Activated T-cell treated with anti-CD3 and anti-CD28 coated beads, Interleukin-2, amount 50 U/mL, for 72 hours (primary cell): ENCODE measurements at places on chromosomes 6 and 20. TPM values are rescaled to one million over a fixed set of nuclear protein-coding genes. Genes with fewer than 3 reads are reported as not detected.

The SMOC2 gene
- total RNA-seq = not detected

GRCh38 chr20:14576196-14576877 is 238.9 kb upstream of the FLRT3 start:
- no peaks in the 10 kb centered on the region for H3K27me3 ChIP-seq
- no peak overlapping the region for H3K27ac ChIP-seq
- H3K4me1 ChIP-seq = no peaks in the 10 kb centered on the region
- no peak for DNase-seq
- H3K36me3 ChIP-seq = no peaks in the 10 kb centered on the region

The TRIM10 gene
- 0.39 TPM for total RNA-seq

DNA sequence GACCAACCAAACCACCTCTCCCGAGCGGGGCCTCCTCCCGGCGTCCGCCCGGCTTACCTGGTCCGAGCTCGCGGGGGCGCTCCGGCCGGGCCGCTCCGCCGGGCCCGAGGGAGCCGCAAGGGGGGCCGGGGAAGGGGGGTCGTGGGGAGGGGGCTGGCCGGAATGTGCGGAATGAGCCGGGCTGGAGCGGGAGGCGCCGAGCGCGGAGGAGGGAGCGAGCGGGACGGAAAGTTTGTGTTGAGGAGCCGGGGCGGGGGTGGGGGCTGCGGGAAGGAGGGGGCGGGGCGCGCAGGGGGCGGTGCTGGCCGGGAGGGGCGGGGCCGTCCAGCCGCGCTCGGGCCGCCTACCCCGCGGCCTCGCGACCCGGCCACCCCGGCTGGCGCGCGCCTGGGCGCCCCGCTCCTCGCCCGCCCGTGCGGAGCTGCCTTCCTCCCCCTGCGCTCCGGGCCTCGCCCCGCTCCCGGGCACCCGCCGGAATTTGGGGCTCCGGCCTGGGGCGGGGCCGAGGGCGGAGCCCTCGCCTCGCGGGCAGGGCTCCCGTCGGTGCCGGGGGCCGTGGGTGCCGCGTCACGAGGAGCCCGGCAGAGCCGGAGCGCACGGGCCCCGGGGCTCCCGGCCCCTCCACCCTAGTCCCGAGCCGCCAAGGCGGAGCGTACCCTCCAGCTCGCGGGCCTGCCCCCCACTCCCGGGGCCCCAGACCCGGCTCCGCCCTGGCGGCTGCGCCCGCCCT is at the start of gene TEAD3:
Gene TEAD3 (minus strand): TSS at position 239 of the 730 bp plus-strand sequence.
- peak; percentile 62 for DNase-seq
- no peaks in the 10 kb centered on the region for H3K36me3 ChIP-seq
- H3K4me3 ChIP-seq = peak within 1 kb of the TSS; percentile 82
- H3K4me1 ChIP-seq = peaks cover 20% of the 10 kb centered on the region
- peak within 1 kb of the TSS; percentile 40 for H3K27ac ChIP-seq
- H3K27me3 ChIP-seq = peaks cover 10% of the 10 kb centered on the region

The ZKSCAN8 gene
- 32.0 TPM for total RNA-seq

GRCh38 chr6:19705606-19706005 is 131.6 kb upstream of the ID4 start:
- H3K27me3 ChIP-seq = no peaks in the 10 kb centered on the region
- H3K36me3 ChIP-seq = no peaks in the 10 kb centered on the region
- H3K27ac ChIP-seq = no peak overlapping the region
- H3K4me3 ChIP-seq = no peak overlapping the region

DNA sequence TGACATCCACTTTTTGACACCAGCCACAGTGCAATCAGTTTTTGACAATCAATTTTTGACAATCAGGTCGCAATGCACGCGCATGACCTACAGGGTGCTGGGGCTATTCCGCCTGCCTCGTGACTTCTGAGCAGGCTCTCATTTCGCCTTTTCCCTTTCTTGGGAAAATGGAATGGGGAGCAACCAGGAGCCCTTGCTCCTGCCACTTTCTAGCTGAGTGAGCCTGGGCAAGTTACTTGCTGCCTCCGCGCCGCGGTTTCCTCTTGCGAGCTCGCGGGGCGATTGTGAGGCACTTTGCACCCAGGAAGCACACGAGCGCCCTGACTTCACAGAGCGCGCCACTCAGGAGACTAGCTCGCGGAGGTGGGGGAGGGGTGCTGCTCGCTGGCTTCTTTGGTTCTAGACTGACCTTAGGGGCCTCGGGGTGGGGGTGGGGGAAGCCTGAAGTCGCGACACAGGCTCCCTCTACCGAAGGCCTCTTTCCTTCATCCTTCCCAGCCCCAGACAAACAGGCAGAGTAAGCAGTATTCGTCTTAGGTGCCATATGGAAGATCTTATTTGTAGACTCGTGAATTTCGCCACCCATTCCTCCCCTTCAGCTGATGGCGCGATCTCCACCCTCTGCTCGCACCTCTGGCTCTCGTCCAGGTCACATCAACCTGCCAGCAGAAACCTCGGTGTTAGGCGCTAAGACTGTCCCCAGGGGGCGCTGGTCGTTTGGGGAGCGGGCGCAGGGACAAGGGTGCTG is 4.6 kb downstream of the TP53TG5 start:
- H3K27me3 ChIP-seq = no peaks in the 10 kb centered on the region
- H3K27ac ChIP-seq = no peak overlapping the region
- DNase-seq = peak; percentile 95
- peaks cover 36% of the 10 kb centered on the region for H3K4me1 ChIP-seq

The ZNF217 gene
- total RNA-seq = 67.2 TPM

DNA sequence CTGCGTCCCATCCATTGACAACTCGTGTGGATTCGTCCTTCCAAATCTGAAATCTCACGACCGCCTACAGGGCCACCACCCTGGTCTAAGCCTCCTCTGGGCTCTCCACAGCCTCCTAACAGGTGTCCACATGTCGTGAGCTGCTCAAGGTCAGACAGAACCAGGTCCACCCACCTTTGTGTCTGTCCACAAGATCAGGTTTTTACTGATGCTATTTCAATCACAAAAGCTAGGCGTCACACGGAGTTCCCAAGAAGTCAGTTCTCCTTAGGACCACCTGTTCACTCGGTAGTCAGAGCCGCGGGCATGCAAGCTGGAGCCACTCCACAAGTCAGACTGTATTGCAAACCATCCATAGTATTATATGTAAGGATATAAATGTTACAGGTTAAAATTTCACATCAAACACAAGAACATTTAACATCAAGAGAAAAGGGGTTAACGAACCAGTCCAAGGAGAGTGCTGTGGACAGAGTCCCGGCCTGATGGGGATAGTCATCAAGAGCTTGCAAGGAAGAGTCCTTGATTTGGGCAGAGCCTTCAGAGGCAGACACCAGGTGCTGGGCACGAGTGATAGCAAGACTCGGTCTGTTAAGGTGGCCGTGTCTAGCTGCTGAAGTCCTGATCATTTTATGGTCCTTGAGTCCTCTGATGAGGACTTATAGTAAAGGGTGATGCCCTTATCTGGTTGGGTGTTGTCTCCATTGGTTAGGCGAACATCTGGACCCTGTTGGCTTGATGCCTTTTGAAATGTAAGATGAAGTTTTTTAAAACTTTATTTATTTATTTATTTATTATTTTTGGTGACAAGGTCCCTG is 731 bp upstream of the DNPH1 start:
- peaks cover 5% of the 10 kb centered on the region for H3K36me3 ChIP-seq
- peak overlapping the region; percentile 87 for H3K4me3 ChIP-seq
- DNase-seq = no peak
- H3K27me3 ChIP-seq = no peaks in the 10 kb centered on the region
- peak overlapping the region; percentile 25 for H3K27ac ChIP-seq
- peaks cover 40% of the 10 kb centered on the region for H3K4me1 ChIP-seq

- no peak overlapping the region for H3K27ac ChIP-seq
- H3K4me3 ChIP-seq = no peak overlapping the region
- no peaks in the 10 kb centered on the region for H3K4me1 ChIP-seq
Measured at GRCh38 chr6:81158956-81159355, 593.5 kb downstream of the TENT5A start.

DNA sequence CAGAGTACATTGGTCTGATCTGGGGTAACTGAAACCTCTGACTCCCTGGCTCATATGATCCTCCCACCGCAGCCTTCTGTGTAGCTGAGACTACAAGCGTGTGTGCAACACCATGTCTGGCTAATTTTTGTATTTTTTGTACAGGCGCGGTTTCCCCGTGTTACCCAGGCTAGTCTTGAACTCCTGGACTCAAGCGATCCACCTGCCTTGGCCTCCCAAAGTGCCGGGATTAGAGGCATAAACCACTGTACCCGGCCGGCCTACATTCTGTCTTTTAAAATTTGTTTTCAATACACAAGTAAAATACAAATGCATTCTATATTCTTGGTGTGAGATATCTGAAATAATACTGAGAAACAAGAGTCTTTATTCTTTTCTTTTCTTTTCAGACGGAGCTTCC is 1.7 kb upstream of the CBFA2T2 start:
- peaks cover 14% of the 10 kb centered on the region for H3K4me1 ChIP-seq
- no peak overlapping the region for H3K4me3 ChIP-seq
- no peaks in the 10 kb centered on the region for H3K36me3 ChIP-seq
- H3K27me3 ChIP-seq = no peaks in the 10 kb centered on the region

- H3K4me1 ChIP-seq = peaks cover 76% of the 10 kb centered on the region
- H3K4me3 ChIP-seq = no peak overlapping the region
- H3K27me3 ChIP-seq = no peaks in the 10 kb centered on the region
- DNase-seq = no peak
Measured at GRCh38 chr6:4036581-4036980, 42.4 kb downstream of the FAM217A start.

The PNLDC1 gene
- 0.62 TPM for total RNA-seq

GRCh38 chr6:111754423-111754822 is 118.8 kb downstream of the FYN start:
- H3K36me3 ChIP-seq = peaks cover 63% of the 10 kb centered on the region
- peak overlapping the region; percentile 96 for H3K4me3 ChIP-seq
- H3K4me1 ChIP-seq = peaks cover 94% of the 10 kb centered on the region
- H3K27me3 ChIP-seq = no peaks in the 10 kb centered on the region

DNA sequence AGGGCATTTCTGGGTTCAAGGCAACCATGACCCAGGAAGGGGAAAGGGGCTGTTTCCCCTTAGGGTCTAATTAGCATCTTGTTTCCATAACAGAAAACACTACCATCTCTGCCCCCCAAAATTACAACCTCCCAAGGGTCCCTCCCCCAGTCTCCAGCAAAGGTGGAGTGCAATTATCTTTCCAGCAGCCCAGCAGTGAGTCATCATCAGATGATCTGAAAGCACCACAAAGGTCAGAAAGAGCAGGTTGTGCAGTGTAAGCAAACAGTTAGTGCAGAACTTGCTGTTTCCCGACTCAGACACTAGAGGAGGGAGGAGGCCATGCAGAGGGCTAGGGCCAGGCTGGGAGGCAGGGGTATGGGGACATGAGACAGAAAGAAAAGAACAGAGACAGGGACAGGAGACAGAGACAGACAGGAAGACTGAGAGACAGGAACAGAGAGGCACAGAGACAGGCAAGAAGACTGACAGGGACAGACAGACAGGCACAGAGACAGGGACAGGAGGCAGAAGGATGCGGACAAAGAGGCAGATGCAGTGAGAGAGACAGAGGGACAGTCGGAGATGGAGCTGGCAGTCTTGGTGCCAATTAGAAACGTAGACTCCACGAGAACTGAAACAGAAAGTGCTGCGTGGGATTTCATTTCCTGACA is 62.5 kb downstream of the PYGB start:
- H3K4me1 ChIP-seq = peaks cover 54% of the 10 kb centered on the region
- peak overlapping the region; percentile 80 for H3K27ac ChIP-seq
- peak overlapping the region; percentile 77 for H3K4me3 ChIP-seq
- no peaks in the 10 kb centered on the region for H3K27me3 ChIP-seq
- no peaks in the 10 kb centered on the region for H3K36me3 ChIP-seq

The IP6K3 gene
- total RNA-seq = not detected

The FOXC1 gene
- total RNA-seq = 0.30 TPM

The LY6G6C gene
- total RNA-seq = 0.25 TPM

- no peaks in the 10 kb centered on the region for H3K36me3 ChIP-seq
- no peak for DNase-seq
- no peak overlapping the region for H3K27ac ChIP-seq
- H3K4me3 ChIP-seq = no peak overlapping the region
Measured at GRCh38 chr6:1738558-1739081, 128.9 kb downstream of the FOXC1 start.

- no peak overlapping the region for H3K27ac ChIP-seq
- H3K4me3 ChIP-seq = no peak overlapping the region
- peaks cover 2% of the 10 kb centered on the region for H3K36me3 ChIP-seq
- H3K27me3 ChIP-seq = no peaks in the 10 kb centered on the region
Measured at GRCh38 chr6:129577691-129578090, 132.3 kb downstream of the ARHGAP18 start.

- no peaks in the 10 kb centered on the region for H3K36me3 ChIP-seq
- no peak overlapping the region for H3K4me3 ChIP-seq
- peaks cover 30% of the 10 kb centered on the region for H3K4me1 ChIP-seq
- no peak for DNase-seq
- H3K27me3 ChIP-seq = no peaks in the 10 kb centered on the region
- H3K27ac ChIP-seq = no peak overlapping the region
Measured at GRCh38 chr20:5512694-5513093, 195.9 kb upstream of the PROKR2 start.

DNA sequence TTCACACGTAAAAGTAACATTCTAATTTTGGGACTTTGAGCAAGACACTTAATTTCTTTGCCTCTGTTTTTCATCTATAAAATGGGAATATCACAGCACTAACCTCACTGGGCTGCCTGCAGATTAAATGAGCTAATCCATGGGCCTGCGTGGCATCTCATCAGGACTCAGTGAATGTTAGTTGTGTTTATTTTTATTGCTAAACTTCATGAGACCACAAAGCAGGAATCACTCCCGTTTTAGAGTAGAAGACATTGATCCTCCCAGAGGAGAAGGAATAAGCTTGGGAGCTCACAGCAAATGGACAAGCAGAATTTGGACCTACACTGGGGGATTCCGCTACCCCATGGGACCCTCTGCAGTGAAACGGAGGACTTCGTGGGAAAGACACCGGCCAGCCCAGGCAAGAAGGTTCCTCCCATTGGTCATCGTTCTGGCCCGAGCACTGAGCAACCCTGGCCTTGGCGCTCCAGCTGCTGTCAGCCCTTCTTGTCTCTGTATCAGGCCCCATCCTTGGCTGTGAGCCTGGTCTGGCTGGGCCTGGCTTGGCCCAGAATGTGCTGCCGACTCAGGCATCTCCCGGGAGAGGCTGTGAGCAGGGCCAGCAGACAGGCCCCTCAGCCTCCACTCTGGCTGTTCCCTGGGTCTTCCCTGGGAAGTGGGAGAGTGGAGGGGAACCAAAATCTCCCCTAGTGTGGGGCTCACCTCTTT is 79.8 kb downstream of the NFATC2 start:
- DNase-seq = no peak
- H3K4me3 ChIP-seq = no peak overlapping the region
- peaks cover 32% of the 10 kb centered on the region for H3K4me1 ChIP-seq
- peaks cover 32% of the 10 kb centered on the region for H3K36me3 ChIP-seq
- no peaks in the 10 kb centered on the region for H3K27me3 ChIP-seq
- H3K27ac ChIP-seq = no peak overlapping the region
